ENCODE measurements at places on chromosomes 4 and X.

GRCh38 chr4:7607156-7607910, 172.6 kb upstream of the PSAPL1 start:
- no peak for DNase-seq

DNA sequence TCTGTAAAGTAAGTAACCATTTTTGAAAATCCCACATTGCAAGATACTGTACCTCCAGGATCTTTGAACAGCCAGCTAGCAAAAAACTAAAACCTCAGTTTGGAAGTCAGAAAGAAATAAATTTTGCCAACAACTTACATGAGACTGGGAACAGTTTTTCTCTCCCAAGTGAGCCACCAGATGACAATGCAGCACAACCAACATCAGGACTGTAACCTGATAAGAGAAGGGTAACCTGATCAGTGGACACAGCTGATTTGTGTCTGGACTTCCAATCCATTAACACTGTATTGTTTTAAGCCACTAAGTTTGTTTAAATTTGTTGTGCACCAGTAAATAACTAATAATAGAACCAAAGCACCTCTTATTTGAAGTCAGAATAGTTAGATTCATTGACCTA, 923.3 kb downstream of the FAT4 start:
- no peak for DNase-seq

- no peak for DNase-seq
Measured at GRCh38 chr4:152462695-152463094, 73.2 kb downstream of the FBXW7 start.

DNA sequence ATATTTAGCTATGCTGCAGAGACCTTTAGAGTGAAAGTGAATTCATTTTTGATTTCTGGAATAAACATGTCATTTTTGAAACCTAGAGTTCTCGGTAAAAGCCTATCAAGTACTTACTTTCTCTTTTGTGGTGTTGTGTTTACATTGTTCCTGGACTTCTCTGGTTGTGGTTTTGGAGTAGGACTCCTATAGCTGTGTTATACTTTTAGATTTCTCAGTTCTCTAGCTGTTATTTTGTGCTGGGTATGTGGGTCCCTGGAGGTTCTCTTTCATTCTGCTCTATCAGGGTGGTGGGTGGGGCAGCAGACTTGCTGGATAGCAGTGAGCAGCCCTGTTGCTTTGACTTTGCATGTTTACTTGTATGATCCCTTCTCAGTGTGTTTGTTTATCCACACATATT, 25.6 kb upstream of the MSMO1 start:
- DNase-seq, result no peak

Measured in stimulated activated CD4-positive, alpha-beta T cell treated with anti-CD3 and anti-CD28 coated beads, Interleukin-15, amount 100 ng/mL, for 1 hour (primary cell).